OCI-M1 (cell line): ENCODE measurements at places on chromosomes 11 and 22.

DNA sequence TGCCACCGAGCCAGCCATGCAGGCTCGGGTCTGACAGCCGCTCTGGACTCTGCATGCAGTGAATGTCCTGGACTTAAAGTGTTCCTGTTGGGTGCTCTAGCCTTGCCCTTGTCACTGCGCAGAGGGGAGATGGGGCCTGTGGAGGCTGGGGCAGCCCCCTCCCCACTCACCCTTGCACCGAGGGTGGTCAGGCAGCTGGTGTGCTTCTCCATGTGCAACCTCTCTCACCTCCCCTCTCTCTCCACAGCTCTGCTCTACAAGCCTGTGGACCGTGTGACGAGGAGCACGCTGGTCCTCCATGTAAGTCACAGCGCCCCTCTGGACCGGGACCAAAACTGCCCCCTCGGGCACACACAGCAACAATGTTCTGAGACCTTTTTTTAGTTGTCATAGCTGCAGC lies 92.5 kb downstream of the BCR start:
- no peak for DNase-seq

- no peak for DNase-seq
Measured at GRCh38 chr22:30373331-30374325, 13.6 kb downstream of the RNF215 start.

GRCh38 chr22:50337262-50338041 lies 5.7 kb upstream of the PPP6R2 start:
- no peak for DNase-seq

GRCh38 chr11:35288817-35289541 lies 130.4 kb downstream of the SLC1A2 start:
- no peak for DNase-seq

DNA sequence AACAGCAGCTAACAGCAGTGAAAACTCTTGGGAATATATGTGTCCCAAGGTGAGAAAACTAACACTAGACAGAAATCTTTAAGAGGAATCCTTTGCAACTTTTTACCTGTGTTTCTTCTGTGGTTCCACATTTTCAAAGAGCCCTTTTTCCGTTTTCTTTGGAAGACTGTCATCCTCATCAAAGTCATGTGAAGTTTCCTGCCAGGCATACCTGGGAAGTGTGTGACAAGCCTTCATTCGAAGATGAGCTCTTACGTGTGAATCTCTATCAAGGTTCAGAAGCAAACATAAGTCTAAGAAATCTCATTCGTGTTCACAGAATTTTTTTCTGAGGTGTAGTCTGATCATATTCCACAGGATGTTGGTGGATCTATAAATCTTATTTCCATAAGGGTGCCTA lies 330.6 kb upstream of the MPPED2 start:
- no peak for DNase-seq

- no peak for DNase-seq
Measured at GRCh38 chr22:32544953-32545558, 70.4 kb downstream of the FBXO7 start.

DNA sequence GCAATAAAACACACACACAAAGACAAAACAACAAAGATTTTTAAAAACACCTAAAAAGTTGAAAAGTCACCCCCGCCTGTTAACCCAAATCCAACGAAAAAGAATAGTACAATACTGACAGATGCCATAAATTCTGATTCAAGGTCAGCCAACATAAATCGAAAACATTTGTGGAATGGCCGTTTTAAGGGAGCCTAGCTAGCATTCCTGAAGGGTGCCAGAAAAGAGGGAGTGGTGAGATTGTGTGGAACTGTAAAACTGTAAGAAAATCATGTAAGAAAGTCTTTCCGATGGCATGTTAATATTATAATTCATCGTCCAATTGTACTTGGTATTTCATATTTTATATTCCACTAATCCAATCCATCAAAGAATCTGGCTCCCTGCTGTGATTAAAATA lies 75.1 kb downstream of the RAB38 start:
- no peak for DNase-seq

GRCh38 chr11:98056945-98057344 lies 963.8 kb upstream of the CNTN5 start:
- peak; percentile 37 for DNase-seq

DNA sequence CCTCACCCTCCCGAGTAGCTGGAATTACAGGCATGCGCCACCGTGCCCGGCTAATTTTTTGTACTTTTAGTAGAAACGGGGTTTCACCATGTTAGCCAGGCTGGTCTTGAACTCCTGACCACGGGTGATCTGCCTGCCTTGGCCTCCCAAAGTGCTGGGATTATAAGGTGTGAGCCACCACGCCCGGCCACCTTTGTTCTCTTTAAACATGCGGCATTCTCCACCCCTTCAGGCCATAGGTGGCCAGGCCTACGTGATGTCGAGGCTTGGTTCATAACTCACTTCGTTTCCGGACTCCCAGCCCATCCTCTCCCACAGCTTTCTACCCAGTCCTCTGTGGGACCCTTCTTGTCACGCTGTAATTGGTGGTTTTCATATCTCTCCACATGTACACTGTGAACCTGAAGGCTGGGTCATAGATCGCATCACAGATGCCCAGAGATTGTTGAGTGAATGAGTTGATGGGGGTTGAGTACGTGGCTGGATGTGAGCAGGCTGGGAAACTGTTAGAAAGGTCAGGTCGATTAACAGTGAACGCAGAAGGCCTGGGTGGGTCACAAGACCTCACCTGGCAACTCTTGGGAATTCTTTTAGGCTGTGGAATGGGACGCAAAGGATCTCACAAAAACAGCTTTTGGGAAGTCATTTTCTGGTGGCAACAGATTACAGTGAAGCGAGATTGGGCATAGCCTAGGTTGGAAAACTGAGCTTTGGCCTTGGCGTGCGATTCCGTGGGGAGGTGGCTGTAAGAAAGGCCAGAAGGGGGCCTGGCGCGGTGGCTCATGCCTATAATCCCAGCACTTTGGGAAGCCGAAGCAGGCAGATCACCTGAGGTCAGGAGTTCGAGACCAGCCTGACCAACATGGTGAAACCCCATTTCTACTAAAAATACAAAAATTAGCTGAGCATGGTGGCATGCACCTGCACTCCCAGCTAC lies 44.5 kb downstream of the ST14 start:
- DNase-seq, result no peak

DNA sequence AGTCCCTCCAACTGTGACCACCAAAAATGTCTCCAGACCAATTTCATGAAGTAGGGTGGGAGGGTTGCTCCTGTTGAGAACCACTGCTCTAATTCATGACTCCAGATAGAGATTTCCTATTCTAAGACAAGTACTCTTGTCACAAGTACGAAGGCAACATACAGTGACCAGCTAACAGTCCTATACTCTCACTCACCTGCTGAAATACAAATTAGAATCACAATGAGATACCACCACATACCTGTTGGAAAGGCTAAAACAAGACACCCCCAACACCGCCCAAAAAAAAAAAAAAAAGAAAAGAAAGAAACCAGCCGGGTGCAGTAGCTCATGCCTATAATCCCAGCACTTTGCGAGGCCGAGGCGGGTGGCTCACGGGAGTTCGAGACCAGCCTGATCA lies 310.5 kb downstream of the SWAP70 start:
- DNase-seq, result no peak

DNA sequence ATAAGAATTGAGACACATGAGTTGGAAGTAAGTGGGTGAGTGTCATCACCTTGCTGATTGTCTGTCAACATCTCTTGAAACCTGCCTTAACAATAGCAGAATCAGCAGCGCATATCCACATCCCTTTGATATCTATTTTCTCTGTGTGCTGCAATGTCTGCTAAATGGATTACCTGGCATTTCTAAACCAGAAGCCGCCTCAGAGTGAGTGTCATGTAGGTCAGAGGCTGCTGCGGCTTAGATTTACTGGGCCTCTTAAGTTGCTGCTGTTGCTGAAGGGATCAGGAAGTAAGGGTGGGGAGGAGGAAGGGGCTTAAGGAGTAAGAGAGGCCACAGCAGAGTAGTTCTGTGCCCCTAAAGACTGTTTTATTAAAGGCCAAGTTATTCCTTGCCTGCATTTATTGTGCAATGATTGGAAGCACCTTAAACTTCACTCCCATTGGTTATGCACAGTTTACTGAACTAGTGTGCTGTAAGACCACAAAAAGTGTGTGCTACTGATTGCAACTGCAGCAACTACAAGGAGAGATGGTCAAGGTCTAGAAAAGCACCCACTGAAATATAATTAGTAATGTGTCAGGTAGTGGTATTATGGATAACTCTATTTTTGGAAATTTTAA lies 29.8 kb upstream of the TMEM41B start:
- no peak for DNase-seq

GRCh38 chr11:394034-394857 lies at the start of gene PKP3:
Gene PKP3, plus strand, starts transcription at chr11:394209. Its CDS starts 84 bp downstream, at chr11:394293.
- no peak for DNase-seq

DNA sequence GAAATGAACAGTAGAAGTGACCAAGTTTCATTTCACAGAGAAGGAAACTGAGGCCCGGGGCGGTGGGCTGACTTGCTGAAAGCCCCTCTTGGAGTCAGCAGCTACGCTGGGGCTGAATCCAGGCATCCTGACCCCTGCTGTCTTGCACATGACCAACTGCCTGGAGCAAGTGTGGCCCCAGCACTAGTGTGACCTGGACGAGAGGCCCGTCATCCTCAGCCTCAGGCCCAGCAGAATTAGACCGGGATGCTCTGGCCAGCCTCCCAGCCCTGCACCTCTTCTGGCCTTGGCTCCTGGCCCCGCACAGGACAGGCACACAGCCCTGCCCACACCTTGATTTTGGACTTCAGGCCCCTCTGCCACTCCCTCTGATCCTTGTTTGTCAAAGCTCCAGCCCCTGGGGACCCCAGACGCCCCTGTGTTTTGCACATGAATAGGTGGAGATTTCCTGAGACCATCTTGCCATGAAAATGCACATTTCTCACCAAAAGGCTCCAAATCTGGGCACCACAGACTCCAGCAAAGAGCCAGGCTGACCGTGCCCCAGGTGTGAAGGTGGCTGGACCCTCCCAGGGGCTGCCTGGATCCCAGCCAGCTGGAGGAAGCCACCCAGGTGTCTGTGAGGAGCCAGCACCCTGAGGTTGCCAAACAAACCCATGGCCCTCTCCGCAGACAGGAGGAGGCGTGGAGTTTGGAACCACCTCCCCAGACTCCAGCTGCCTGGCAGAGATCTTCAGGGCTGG lies 24.9 kb downstream of the FGF4 start:
- DNase-seq, result no peak

DNA sequence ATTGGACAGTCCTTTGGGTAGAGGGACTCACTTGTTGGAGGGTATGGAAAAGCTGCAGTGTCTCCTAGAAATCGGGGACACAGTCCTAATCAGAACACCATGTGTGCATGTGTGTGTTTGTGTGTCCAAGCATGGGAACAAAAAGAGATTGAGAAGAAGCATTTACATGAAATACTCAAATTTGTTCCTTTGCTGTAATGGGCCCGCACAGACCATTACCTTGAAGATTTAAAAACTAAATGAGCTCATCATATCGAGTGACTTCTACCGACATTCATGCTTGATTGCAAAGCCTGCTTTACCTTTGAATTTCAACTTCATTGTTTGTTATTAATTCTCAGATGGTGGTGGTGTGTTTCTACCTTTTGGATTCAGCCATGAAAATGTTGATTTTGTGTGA lies 106.9 kb downstream of the ZBTB16 start:
- DNase-seq, result no peak

- peak; percentile 93 for DNase-seq
Measured at GRCh38 chr22:37804881-37805809, 2.6 kb upstream of the GCAT start.
